H54 (cell line): ENCODE measurements at places on chromosomes 2 and 18.

- no peak for DNase-seq
Measured at GRCh38 chr2:186036862-186037449, 298.4 kb downstream of the FSIP2 start.

GRCh38 chr2:227386630-227387029 lies 1.1 kb downstream of the SCYGR1 start:
- no peak for DNase-seq

DNA sequence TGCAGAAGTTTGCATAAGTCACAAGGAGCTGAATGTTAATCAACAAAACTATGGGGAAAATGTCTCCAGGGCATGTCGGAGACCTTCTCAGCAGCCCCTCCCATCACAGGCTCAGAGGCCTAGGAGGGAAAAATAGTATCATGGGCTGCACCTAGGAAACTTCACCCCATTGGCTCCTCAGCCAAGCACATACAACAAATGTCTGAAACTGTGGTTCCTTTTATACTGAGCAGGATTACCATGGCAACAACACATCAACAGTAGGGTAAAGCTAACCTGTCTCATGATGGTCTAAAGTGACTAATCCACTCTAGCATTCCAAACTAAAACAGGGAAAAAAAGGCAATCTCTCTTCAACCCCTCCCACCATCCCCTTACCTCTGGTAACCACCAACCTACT lies 3.2 kb upstream of the NEMP2 start:
- DNase-seq: no peak

DNA sequence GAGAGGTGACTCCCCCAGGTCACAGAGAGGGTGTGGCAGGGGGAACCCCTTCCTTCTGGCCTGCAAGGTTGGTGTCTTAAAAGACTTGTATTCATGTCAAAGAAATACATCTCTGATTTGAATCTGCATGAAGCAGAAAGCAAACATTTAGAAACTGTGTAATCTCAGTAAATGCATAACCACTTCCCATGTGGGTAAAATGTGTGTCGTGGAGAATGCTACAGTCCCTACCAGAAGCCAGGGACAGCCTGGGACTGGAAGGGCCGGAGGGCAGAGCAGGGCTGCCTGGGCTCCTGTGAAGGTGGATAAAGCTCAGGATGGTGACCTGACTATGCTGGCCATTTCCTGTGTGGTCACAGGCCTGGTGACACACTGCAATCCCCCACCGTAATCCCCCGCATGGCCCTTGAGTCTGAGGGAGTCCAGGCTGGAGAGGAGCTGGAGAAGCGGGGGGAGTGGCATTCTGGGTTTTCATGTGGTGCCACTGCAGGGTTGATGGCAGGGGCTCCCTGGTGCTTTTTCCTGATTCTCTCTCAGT lies 102.2 kb downstream of the LRRC30 start:
- DNase-seq: no peak

DNA sequence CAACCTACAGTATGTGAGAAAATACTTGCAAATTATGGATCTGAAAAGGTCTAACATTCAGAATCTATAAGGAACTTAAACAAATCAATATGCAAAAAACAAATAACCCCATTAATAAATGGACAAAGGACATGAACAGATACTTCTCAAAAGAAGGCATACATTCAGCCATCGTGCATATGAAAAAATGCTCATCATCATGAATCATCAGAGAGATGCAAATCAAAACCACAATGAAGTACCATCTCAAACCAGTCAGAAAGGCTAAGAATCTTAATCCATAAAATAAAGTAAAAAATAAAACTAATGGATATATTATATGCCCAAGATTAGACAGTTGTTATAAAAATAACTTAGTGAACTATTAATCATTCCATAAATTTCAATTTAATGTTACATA lies 154.0 kb downstream of the CALCRL start:
- no peak for DNase-seq

DNA sequence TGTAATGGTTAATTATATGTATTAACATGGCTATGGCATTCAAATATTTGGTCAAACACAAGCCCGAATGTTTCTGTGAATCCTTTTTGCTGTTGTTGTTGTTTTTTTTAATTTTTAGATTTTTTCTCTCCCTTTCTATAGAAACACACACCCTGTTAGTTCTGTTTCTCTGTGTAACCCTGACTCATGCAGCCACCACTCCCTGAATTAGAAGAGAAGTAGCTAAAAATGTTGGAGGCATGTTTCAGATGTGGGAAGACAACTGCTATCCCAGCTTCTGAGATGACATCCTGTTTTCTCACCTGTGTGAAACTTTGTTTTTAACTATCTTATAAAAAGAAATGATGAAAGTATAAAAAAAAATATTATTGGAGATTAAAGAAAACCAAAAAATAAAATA lies 219.6 kb upstream of the RGPD4 start:
- DNase-seq: no peak
